ENCODE measurements at places on chromosomes 4 and X. TPM values are rescaled to one million over a fixed set of nuclear protein-coding genes. Genes with fewer than 3 reads are reported as not detected.

DNA sequence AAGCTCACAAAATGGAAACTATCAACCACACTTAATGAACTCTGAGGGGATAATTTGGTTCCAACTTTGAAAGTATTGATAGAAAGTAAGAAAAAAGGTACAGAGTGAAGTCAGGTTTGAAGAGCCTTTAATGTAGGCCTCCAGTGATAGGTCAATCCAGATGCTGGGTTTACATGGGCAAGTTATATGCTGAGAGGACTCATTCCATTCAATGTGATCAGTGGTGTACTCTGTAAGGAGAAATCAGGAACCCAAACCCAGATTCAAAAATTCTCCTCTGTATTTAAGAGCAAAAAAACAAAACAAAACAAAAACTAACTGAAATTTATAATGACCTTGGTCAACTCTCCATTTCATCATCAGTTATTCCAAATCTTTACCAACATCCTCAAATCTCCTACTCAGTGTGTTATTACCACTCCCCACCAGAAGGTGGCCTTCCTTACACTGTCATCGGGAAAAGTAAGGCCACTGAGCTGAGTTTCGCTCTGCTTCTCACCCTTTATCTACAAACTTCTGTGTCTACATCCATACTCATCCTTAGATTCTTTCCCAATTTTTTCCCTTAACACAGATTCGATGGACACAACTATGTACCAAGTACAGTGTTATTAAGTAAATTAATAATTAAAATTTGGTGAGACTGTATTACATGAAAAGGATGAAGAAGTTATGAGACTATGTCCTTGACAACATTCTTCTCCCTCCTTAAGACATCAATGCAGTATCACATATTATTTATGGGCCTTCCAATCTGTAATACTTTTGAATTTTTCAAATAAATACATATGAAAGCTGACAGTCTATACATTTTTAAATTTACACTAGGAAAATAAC is 88.3 kb downstream of the ZAR1 start:
- peak; percentile 30 for DNase-seq

GRCh38 chrX:2697306-2697705 is 6.2 kb downstream of the CD99 start:
- DNase-seq, result no peak

EXOC1L gene
- not detected for total RNA-seq

- peak; percentile 72 for DNase-seq
These were observed 79.2 kb downstream of the MTMR1 start for GRCh38 chrX:150772150-150772970.

C4orf36 gene
- not detected for total RNA-seq

FAM241A gene
- 7.5 TPM for total RNA-seq

GRCh38 chrX:70485466-70485865 is 40.8 kb downstream of the DLG3 start:
- no peak for DNase-seq

DNA sequence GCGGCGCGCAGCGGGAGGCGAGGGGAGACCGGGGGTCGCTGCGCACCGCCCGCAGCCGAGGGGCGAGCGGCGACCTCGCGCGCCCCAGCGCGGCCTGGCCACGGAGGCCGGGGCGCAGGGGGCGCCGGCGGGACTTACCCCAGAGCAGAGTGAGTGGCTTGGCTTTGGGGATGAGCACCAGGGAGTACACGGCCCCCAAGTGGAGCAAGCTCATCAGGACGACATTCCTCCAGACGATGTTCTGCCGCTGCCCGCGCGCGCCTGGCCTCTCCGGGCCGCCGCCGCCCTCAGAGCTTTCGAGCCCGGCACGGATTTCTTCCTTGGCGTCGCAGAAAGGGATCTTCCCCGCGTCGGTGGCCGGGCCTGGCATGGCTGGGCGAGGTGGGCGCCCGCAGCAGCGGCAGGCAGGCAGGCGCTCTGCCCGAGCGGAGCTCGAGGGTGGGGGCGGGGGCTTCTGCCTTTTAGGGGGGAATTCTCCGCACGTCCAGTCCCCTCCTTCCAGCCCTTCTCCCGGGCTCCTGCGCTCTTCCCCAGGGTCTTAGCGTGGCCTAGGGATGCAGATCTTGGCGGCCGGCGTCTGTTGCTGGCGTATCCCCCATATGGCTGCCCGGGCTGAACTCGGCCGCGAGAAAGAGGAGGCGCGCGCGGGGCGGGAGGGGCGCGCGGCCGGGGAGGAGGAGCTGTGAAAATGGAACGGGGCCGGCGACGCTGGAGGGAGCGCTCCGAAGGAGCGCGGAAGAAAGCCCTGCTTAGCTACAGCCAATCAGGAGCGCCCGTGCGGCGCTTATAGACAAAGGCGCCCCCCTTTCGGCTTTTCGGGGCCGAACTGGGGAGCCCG is at the start of gene SCD5:
TSS of gene SCD5 (minus strand) at position 629 of the 838 bp plus-strand sequence. CDS start at position 370, 259 bp downstream.
- DNase-seq, result peak; percentile 77

GRCh38 chr4:7792616-7793015 is 147.0 kb downstream of the AFAP1 start:
- DNase-seq, result no peak

DNA sequence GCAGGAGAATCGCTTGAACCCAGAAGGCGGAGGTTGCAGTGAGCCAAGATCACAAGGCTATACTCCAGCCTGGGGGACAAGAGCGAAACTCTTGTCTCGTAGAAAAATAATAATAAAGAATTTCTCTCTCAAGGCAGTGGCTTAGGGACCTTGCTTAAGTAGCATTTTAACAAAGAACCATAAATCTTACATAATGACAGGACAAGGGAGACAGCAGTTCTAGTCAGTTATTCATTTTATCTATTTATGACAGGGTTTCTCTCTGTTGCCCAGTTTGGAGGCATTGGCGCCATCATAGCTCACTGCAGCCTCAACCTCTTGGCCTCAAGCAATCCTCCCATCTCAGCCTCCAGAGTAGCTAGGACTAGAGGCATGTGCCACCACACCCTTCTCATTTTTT is 31.9 kb upstream of the NOCT start:
- DNase-seq, result no peak

DNA sequence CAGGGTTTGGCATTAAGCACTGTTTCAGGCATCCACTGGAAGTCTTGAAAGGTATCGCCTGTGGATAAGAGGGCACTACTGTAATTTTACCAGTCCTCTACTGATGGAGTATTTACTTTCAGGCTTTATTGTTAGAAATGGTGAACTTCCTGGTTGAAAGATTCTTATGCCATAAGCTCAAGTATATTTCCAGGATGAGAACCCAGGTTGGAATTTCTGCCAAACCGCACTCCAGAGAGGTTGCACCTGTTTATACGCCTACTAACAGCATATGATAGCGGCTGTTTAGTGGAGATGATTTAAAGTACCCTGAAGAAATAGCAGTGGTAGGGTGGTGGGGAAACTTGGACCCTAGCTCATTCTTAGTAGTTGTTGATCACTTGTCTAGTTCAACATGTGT is 9.9 kb downstream of the FNIP2 start:
- no peak for DNase-seq

MAGIX gene
- total RNA-seq, result 0.47 TPM

GRCh38 chr4:48242511-48243195 is 27.0 kb downstream of the TEC start:
- DNase-seq, result no peak

SOWAHB gene
- not detected for total RNA-seq

GRCh38 chr4:12120968-12121367 is 692.3 kb upstream of the HS3ST1 start:
- DNase-seq, result no peak

GRCh38 chrX:132831336-132831973 is 127.0 kb downstream of the HS6ST2 start:
- no peak for DNase-seq

DNA sequence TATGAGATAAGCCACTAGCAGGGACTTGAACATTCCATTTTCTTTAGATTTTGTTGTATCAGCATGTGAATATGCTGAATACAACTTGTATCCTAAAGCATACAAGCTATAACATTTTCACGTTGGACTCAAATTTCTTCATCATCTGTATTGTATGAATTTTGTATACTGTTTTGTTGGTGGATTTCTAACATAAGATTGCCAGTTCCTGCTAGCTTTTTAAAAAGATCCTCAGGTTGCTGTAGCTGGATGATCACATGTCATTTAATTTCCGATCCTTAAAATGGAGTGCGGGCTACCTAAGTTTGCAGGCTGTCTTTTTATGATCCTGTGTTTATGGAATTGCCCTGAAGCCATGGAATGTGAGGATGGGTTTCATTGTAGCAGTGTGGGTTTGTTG is 6.9 kb downstream of the PDLIM5 start:
- DNase-seq, result no peak

GRCh38 chrX:125340490-125340889 is 20.8 kb downstream of the TEX13C start:
- no peak for DNase-seq
